NCI-H146 (cell line): ENCODE measurements at places on chromosomes 13 and 19.

DNA sequence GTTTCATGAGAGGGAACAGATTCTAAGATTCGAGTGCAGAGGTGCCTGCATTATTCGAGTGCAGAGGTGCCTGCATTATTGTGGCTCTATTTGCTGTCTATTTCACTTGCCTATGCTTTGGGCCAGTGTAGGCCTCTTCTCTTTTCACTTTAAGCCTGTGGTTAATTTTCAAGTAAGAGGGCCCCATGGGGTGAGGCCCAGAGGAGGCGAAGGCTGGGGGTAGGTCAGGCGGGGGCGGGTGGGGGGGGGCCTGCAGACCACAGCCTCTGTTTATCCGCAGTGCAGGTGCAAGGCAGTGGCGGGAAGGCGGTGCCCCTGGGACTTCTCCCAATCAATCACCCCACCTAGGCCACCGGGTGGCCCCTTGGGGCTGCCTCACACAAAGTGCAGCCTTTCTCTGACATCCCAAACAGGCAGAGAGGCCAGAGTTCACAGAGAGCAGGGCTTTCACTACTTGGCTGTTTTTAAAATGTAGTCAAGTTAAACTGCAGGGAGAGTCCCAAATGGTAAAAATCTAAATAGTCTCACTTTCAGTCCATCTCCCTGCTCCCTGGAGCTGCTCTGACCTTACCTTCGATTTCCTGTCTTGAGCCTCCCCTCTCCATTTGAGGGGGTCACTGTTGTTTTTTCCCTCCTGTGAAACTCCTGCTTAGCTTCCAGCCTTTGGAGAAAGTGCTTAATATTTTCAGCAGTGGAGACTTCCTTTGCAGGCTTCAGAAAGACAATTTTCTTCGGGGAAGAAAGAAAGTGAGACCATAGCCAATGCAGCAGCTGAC is 249.0 kb downstream of the DLEU7 start:
- DNase-seq, result no peak

DNA sequence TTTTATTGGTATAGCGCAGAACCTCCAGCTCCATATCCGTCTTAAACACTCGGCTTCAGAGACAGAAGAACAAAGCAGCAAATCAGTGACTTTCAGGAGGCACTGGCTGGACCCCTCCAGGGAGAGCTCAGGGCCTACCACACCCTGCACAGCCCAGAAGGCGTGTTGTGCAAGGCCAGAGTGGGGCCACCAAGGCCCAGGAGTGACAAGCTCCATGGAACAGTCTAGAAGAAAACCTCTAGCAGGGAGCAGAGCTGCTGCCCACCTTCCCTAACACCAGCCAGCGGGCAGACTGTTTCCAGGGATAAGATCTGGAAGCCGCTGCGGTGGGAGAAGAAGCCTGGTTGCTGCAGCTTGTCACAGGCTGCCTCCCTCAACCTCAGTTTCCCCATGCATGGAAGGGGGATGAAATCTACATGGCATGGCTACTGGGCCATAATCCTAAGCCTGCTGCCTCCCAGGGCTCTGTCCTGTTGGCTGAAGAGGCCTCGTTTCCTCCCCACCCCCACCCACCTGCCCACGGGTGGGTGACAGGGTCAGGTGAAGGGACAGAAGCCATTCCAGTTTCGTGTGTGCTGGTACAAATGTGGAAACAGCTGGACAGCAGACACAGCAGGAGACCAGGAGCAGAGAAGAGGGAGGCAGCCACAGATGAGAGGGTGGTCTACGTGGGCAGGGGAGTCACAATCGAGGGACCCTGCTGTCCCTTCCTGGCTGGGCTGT is 57.4 kb downstream of the PEPD start:
- DNase-seq, result no peak

DNA sequence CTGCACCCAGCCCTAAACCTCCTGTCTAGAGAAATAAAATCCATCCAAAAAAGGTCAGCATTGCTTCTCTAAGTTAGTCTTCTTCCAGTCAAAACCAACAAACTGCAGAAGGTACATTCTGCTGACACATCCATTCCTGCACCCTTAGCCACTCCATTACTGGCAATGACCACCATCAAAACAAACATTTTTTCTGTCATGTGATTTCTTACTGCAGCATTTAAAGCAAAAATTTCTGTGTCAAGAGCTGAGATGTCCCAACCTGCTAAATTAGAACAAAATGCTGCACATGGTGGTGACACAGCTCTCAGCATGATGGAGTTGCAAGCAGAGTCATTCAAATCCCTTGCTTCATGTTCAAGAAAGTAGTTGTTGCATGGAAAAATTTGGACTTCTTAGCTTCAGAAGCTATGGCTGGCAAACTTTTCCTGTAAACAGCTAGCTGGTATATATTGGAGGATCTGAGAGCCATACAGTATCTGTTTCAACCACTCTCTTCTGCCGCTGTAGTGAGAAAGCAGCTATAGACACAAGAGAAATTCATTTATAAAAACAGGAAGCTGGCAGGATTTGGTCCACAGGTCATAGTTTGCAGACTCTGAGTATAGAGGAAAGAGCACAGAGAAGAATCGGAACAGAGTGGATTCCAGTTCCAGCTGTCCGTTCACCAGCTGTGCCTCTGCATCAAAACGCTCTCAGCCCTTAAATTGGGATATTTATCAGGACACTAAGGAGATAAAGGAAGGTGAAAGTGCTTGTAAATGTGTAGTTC is 17.4 kb downstream of the RUBCNL start:
- no peak for DNase-seq

DNA sequence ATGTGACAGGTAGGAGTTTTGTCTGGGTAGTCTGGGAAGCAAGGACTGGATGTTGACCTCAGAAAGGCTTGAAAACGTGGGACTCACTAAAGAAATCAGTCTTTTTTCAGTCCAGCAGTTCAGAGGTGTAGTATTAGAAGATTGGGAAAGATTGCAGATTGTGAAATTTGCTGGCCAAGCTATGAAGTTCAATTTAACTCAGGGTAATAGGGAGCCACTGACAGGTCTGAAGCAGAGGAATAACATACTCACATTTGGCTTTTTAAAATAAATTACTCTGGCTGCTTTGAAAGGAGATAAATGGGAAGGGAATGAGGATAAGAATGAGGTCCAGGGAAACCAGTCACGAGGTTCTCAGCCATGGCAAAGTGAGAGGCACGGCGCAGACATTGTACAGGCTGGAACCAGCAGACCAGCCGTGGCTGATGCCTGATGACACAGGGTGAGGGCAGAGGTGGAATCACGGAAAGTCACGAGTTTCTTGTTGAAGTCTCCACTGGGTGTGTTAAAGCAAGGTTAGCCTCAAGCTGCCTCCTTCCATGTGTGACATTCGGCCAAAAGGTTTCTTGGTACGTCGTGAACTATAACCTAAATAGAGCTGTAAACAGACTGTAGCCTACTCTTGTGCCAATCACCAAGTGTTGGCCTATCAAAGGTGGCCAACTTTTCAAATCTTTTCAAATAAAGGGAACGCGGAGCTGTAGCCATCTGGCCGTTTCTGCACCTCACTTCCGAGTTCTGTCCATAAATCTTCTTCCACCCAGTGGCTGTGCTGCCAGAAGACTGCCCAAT is 377.6 kb downstream of the IRS2 start:
- no peak for DNase-seq

- peak; percentile 67 for DNase-seq
These were observed 37.6 kb downstream of the KCTD12 start for GRCh38 chr13:76848596-76848995.

DNA sequence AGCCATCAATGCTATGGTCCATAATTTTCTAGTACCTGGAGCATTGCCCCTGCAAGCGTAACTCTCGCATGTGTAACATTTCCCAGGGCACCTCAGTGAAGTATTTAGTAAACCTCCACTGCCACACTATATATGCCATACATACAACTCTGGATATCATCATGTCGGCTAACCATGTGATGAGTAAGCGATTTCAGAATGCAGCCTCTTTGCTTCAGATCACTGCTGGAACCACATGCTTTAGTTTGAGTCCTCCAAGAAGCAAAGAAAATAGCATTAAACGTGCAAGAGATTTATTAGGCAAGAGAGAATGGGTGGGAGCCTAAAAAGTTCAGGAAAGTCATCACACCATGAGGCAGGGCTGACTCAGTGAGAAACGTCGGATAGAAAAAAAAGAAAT is 635.6 kb upstream of the SLITRK5 start:
- no peak for DNase-seq

GRCh38 chr13:93356469-93356868 is 129.9 kb downstream of the GPC6 start:
- DNase-seq, result peak; percentile 95

GRCh38 chr13:28425793-28426192 is 69.1 kb downstream of the FLT1 start:
- DNase-seq, result no peak

- no peak for DNase-seq
These were observed 3.0 kb downstream of the PEG3 start for GRCh38 chr19:56837492-56838023.

GRCh38 chr19:55099557-55100506 is 17.6 kb downstream of the PPP1R12C start:
- DNase-seq, result no peak

DNA sequence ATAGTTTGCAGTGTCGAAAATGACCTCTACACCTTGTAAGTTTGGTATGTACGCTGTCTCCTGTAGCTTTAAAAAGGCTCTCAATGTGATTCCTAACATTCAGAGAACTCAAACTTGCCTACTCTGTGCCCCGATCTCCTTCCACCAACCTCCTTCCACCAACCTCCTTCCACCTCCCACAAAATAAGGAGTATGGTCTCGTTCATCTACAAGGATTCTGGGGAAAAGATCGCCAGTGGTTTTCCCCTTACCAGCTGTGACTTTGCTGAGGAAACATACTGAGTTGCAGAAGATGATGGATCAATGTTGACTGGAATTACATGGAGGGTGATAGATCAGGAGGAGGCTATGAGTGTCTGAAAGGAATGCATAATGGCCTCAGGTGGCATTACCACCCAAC is 16.0 kb downstream of the MYO16 start:
- no peak for DNase-seq

- DNase-seq, result no peak
These were observed 74.2 kb downstream of the TUBGCP3 start for GRCh38 chr13:112513761-112514160.

GRCh38 chr19:28857967-28858366 is 355.0 kb downstream of the UQCRFS1 start:
- DNase-seq, result no peak

- peak; percentile 82 for DNase-seq
These were observed 3.5 kb downstream of the IER2 start for GRCh38 chr19:13153569-13154240.

- DNase-seq, result no peak
These were observed 572 bp downstream of the SHISA2 start for GRCh38 chr13:26051231-26051656.

- DNase-seq, result no peak
These were observed 128.3 kb downstream of the LMO7 start for GRCh38 chr13:75764251-75764925.

DNA sequence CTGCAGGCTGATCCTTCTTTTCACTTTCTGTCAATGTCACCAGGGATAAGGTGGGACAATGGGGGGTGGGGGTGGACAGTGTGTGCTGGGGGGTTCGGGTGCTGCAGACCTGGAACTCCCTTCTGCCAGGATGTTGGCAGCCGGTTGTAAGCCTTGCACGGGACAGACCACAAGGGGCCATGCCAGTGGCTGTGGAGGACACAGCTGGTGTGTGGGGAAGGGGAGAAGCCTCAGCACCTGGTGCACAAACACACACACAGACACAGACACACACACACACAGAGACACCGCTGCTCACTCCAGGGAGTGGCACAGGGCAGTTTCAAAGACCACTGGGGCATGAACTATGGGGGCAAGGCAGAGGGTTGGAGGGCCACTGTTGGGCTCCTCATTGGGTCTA is 3.6 kb downstream of the F2RL3 start:
- DNase-seq, result no peak

DNA sequence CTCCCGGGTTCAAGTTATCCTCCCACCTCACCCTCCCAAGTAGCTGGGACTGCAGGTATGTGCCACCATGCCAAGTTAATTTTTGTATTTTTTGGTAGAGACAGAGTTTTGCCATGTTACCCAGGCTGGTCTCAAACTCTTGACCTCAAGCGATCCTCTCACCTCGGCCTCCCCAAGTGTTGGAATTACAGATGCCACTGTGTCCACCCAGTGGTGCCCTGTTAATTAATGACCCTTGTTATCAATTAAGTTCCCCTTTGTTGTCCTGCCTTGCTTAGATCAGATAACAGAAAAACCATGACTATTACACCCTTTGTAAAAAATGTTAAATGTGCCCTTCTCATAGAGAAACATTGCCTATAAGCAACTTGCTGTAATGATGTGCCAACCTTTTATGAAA is 34.4 kb upstream of the IGFL1 start:
- no peak for DNase-seq

- peak; percentile 66 for DNase-seq
These were observed 73.1 kb downstream of the KCTD12 start for GRCh38 chr13:76813000-76813691.

GRCh38 chr19:32172566-32173160 is 172.7 kb upstream of the ZNF507 start:
- no peak for DNase-seq

DNA sequence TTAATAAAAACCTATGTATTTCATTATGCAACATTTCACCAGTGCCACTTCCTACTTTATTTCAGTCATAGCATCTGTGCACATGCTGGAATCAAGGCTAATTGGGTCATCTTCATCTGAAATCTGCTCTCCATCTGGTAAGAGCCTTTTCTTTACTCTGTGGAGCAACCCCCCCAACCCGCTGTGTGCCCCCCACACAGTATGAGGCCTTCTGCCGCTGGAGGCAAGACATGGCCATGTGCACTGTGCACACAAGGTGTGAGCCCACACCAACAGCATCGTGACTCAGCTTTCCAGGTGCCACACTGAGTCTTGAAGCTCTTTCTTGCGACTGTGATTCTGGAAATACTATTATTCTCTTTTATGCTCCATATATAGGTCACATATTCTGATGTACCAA is 471.0 kb downstream of the TBC1D4 start:
- no peak for DNase-seq

GRCh38 chr13:74730556-74731331 is 596.5 kb upstream of the KLF12 start:
- peak; percentile 9 for DNase-seq

DNA sequence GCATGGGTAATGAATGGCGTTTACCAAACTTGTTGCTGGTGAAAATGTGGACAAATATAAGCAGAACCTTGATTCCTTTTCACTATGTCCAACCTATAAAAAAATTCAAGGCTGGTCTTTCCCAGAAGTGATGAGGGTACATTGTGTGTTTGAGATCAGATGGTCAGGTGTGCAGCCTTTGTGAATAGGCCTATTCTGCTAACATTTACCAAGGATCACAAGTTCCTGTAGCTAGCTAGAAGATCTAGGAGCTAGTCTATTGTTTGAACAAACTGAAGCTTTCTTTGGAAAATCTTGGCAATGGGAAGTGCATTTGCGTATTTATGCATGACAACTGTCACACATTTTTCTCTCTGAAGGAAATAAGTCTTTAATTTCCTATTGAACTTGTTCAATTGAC is 489.6 kb downstream of the KLF5 start:
- DNase-seq, result peak; percentile 8
